ENCODE measurements at places on chromosomes 2 and 18.

DNA sequence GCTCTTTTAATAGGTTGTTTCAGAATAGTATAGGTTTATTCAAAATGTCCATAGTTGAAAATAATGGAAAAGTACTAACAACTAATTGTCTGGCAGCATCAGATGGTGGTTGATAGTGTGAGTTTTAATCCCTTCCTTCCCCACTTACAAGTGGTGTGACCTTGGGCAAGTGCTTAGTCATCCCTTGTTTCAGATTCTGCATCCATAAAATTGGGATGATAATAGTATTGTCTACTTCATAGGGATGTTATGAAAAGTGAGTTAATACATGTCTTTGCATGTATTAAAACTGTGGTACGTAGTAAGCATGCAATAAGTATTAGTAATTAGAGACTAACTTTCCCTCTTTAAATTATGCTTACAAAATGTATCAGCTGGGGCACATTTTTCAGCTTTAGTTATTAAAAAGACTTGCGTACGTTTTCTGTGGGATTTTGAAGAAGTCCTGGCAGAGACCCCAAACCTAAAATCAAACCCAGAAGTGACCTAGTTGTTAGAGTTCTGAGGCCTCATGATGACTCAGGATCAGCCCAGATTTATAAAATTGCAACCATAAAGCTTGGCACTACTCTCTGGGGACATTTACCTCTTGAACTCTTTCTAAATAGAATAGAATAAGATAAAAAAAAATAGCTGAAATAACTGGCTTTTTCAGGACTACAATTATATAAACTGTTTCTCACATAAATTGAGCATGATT, 8.6 kb downstream of the ITGA4 start:
- peak; percentile 47 for DNase-seq

GRCh38 chr18:6022074-6022444, 126.7 kb upstream of the TMEM200C start:
- DNase-seq: peak; percentile 22

GRCh38 chr2:88018909-88019308, 2.6 kb upstream of the RNU2-63P start:
- DNase-seq: no peak

GRCh38 chr2:15059870-15060512, 427.5 kb downstream of the LRATD1 start:
- no peak for DNase-seq

DNA sequence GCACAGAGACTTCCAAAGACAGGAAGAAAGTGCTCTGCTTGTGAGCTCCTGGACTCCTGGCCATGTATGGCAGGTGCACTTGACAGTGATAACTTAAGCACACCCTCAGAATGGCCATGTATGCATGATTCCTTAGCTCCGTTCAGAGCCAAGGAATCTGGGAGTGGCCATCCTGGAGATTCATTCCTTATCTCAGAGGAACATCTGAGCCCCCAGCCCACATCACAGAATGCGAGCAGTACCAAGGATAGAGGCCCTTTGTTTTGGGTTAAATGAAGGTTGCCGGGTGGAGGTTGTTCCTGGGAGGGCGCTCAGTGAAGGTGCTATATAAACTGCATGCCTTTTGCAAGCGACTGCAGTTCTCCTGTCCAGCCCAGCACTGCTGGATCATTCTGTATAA, 26.9 kb downstream of the DIPK1C start:
- no peak for DNase-seq

GRCh38 chr2:201349601-201350000, 7.5 kb downstream of the FLACC1 start:
- no peak for DNase-seq

DNA sequence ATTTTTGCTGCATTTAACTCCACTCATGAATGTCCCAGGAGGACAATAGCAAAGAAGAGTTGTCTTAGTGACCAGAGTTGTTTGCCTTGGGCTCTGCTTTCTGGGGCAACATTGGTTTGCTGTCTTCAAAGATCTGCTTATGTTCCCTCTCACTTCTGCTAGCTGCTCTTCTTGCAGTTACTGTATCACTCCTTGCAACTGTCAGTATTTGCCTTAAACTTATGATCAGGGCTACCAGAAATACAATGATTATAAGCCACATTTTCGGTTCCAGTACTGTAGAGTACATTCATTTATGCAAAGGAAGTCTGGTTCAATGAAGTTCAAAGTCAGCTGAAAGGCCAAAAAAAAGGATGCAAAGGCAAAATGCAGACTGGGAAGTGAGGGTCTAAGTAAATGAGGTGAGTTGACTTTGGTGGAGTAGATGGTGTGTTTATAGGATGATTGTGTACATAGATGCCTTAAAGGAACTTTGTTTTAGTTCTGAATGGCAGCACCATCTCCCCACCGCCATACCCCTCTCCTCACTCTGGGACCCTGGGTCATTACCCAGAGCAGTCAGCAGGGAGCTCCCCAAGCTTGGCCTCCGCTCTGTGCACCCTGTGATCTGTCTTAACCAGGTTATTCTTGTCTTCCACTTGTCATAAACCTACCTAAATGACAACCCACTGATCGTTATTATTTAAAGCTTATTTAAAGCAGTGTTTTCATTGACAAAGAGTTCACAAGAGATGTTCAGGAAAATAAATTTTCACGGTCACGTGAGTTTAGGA, 236.0 kb downstream of the DOK6 start:
- DNase-seq: no peak

GRCh38 chr18:73638709-73639108, 508.9 kb downstream of the FBXO15 start:
- no peak for DNase-seq

- no peak for DNase-seq
Observed at GRCh38 chr2:44531289-44531688, 169.5 kb downstream of the CAMKMT start.

GRCh38 chr18:49186242-49186641, 235.5 kb upstream of the SMAD7 start:
- DNase-seq: no peak

DNA sequence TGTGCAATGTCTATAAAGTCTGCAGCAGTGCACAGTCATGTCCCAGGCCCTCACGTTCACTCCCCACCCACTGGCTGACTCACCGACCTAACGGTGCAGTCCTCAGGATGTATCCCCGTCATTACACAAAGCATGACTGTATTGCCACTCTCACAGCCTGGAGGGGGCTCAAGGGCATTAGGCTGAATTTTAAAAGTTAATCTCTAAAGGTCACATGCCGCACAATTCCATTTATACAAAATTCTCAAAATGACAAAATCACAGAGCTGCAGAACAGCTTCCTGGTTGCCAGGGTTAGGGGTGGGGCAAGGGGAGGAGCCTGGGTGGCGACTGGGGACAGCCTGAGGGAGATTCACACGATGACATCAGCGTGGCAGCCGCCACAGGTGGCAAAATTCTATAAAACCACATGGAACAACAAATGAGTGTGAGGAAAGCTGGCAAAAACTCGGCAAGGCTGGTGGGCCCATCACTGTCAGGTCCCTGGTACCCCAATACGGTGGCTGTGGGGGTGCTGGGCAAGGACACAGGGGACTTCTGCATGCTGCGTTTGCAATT, 97.6 kb downstream of the NDUFA10 start:
- DNase-seq: peak; percentile 13

GRCh38 chr18:62374410-62374965, 49.4 kb downstream of the TNFRSF11A start:
- DNase-seq: no peak

GRCh38 chr2:26483516-26483915, 5.6 kb upstream of the OTOF start:
- no peak for DNase-seq

- no peak for DNase-seq
Observed at GRCh38 chr2:133175926-133176325, 392.3 kb downstream of the NCKAP5 start.

- DNase-seq: peak; percentile 100
Observed at GRCh38 chr2:207238831-207239701, 73.3 kb upstream of the KLF7 start.

GRCh38 chr2:26840937-26841610, 6.9 kb upstream of the DPYSL5 start:
- no peak for DNase-seq

DNA sequence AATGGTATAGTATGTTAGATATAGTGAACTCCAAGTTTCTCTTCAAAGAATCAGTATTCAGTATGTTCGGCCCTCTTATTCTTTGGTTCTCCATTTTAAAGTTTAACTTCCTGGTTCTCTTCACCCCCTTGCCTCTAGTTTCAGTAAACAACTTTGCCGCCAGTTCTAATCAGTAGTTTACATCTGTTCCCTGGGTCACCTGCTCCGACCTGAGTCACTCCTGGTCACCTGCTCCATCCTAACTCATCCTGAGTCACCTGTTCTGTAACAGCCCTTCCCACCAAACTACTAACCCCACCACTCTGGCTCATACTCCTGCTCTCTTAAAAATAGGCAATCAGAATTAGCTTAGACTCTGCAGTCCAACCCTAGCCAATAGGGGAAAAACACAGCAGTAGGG, 23.7 kb upstream of the TEX51 start:
- no peak for DNase-seq

- no peak for DNase-seq
Observed at GRCh38 chr2:168336786-168337388, 89.5 kb upstream of the STK39 start.

DNA sequence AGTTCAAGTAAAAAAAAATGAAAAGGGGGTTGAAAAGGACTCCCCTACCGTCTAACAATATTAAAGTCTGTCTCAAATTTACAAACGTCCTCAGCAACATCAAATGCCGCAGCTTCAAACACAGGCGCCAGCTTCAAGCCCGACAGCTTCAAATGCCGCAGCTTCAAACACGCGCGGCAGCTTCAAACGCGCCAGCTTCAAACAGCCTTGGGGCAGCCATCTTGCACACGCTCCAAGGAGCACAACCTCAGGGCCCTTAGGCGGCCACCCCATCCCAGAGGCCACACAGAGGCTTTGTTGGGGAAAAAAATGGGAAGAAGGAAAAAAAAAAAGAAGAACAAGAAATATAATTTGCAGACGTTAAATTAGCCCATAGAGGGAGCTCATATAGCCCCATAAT, 244.4 kb upstream of the VRK2 start:
- no peak for DNase-seq

DNA sequence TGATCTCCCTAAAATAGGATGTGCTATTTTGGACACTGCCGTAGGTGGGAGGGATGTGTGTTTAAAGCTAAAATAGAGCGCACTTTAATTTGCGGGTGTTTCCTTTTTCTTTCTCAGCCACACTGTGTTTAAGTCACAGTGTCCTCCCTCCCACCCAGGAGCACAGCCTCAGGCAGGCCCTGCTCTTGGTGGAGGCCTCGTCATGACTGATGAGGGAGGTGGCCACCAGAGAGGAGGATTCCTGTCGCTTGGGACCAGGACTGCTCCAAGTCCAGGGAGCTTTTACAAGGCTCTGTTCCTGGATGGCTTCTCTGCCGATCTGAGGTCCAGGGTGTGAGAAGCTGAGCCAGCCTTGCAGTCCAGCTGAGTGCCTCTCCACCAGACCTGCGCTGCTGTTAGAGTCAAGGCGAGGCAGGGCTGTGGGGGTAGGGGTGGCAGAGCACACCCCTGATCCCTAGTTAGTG, 33.5 kb downstream of the INPP4A start:
- no peak for DNase-seq

- no peak for DNase-seq
Observed at GRCh38 chr2:36560726-36561125, 37.2 kb downstream of the FEZ2 start.

DNA sequence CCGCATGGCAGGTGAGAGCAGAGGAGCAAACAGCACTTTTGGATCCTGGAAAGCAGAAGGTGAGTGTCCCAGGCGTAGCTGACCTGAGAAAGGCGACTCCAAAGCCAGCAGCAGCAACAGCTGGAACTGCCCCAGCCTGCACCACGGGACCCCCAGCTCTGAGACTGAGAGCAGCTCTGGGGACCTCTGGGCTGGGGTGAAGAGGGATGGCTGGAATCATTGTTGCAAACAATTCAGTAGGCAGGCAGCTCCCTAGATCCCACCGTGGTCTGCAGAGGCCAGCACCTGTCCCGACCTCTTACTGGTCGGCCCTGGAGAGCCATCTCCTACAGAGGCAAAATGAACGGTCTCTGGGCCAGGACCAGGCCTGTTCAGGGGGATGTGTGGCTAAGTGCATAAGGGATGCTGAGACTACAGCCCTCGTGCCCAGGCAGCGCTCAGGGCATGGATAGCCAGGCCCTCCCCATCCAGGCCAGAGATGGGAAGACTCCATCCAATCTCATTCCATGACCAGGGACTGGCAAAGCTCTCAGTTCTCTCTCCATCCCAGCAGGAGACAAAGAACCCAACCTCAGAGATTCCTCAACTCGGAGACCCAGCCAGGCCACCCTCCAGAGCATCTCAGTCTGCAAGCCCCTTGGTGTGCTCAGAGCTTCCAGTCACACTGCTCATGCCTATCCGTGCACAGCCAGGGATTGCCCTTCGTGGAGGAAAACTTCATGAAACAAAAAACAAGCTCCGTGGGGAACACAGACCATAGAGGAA, 38.2 kb upstream of the ALPP start:
- DNase-seq: no peak

DNA sequence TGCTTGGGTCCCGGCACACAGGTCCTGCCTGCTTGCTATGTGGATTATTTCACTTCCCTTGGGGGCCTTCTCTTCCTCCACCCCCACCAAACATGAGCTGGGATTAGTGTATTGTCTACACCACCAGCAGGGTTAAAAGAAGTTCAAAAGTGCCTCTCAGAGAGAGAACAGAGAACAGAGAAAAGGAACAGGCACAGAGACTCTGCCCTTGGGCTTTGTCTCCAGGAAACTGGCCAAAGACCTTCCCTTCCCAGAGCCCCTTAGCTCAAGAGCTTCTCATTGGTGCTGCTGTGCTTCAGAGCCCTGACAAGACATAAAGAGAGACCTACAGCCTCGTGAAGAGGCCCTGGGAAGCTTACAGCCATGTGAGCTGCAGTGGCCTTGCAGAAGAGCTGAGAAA, 7.1 kb upstream of the FIGLA start:
- no peak for DNase-seq

DNA sequence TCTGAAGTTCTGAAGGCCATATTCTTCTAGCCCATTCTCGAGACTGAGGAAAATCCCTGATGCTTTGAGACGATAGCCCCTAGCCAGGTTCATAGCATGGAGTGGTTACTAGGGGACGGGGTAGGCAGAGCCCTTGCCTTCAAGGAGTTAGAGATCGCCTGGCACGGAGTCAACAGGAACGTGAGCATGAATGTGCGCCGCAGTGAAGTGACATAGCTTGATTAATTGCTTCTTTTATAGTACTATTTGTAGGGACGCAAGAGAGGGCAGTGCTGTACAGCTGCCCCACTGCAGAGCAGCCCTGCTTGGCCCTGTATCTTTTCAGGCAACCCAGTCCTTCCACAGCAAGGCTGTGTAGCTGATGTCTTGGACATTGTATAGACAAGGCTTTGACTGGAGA, 26.2 kb downstream of the HRH4 start:
- no peak for DNase-seq

DNA sequence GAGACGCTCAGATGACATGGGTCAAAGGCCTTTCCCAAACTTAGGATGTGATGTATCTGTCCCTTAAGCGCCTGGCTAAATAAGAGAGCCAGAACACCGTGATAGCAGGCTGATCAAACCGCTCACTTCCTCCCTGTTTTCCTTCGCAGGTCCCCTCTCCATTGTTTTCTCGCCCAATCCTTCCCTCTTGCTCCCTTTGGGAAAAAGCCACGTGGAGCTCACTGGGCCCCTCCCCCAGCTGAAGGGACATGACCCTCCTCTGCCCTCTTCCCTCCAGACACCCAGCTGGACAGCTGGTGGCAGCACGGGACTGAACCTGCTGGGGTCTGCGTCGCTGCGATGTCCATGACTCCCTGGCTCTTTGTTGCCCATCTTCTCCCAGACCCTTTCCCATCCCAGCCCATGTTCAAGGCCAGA, 201.7 kb downstream of the TNS1 start:
- no peak for DNase-seq
